A549 treated with CORT108297 at 1 μM for 4 hours (cell line): ENCODE measurements at places on chromosomes 3 and 15. TPM values are rescaled to one million over a fixed set of nuclear protein-coding genes. Genes with fewer than 3 reads are reported as not detected.

Gene GRK7
- total RNA-seq: not detected in 5 replicates

Gene TMC3
- total RNA-seq: not detected in 5 replicates

Gene MSL2
- total RNA-seq: 6.5 to 8.0 TPM (median 7.1 TPM) in 5 replicates

Gene CHRD
- total RNA-seq: 0.13 to 0.48 TPM (median 0.16 TPM) in 5 replicates

Gene PRR23B
- not detected in 5 replicates for total RNA-seq

Gene TCTA
- 20.1 to 24.8 TPM (median 23.7 TPM) in 5 replicates for total RNA-seq

Gene EPHB1
- total RNA-seq: 0.02 to 0.09 TPM (median 0.06 TPM) in 4 of 5 replicates, not detected in the other

Gene CACNA2D2
- total RNA-seq: 0.46 to 0.54 TPM (median 0.51 TPM) in 5 replicates

Gene GLCE
- 18.6 to 22.4 TPM (median 20.6 TPM) in 5 replicates for total RNA-seq

Gene SNX33
- total RNA-seq: 12.0 to 17.1 TPM (median 15.7 TPM) in 5 replicates

Gene AMT
- 0.17 to 0.65 TPM (median 0.30 TPM) in 5 replicates for total RNA-seq

Gene MKRN2OS
- total RNA-seq: not detected in 5 replicates
